ENCODE measurements at places on chromosomes 7 and 10.

- no peak for DNase-seq
Observed at GRCh38 chr7:129213828-129214227, 11.0 kb upstream of the AHCYL2 start.

DNA sequence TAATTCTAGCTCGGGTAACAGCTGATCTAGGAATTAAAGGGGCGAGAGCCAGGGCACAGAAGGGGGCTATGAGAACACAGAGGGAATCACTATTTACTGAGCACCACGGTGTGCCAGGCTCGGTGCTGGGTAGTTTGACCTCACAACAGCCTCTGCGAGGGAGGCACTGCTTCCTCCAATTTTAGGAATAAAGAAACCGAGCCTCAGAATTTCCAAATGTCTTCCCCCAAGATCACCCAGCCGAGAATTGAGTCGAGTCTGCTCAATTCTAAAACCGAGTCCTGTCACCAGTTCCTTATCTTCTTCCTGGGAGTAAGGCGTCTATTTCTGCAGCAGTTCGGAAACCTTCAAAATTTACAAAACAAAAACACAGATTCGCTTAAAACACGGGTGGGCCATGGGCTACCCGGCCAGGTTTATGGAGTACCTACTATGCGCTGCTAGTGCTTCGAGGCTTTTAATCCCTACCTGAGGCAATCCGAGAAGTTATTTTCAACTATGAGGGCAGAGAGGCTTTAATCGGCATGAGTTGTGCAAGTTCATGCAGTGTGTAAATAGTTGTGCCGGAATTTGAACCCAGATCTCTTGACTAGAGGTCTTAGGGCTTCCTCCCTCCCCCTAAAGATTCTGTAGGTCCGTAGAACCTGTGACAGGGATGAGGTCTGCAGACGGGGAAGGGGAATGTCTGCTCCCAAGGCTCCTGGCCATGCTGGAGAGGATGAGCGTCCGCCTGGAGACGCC, 872 bp upstream of the HMX2 start:
- no peak for DNase-seq

- DNase-seq = no peak
Observed at GRCh38 chr7:42070068-42070467, 166.9 kb downstream of the GLI3 start.

GRCh38 chr10:32139223-32140073, 83.2 kb upstream of the KIF5B start:
- no peak for DNase-seq

DNA sequence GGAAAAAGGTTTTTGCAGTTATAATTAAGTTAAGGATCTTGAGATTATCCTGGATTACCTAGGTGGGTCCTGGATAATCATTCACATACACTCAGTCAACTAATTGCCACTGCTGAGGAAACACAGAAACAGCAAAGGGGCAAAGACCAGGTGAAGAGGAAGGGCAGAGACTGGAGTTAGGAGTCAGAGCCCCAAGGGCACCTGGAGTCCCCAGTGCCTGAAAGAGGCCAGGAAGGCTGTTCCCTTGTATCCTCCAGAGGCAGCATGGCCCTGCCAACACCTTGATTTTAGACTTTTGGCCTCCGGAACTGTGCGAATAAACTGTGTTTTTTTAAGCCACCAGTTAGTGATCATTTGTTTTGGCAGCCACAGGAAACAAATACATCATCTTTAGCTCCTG, 24.6 kb downstream of the PRR15 start:
- no peak for DNase-seq

DNA sequence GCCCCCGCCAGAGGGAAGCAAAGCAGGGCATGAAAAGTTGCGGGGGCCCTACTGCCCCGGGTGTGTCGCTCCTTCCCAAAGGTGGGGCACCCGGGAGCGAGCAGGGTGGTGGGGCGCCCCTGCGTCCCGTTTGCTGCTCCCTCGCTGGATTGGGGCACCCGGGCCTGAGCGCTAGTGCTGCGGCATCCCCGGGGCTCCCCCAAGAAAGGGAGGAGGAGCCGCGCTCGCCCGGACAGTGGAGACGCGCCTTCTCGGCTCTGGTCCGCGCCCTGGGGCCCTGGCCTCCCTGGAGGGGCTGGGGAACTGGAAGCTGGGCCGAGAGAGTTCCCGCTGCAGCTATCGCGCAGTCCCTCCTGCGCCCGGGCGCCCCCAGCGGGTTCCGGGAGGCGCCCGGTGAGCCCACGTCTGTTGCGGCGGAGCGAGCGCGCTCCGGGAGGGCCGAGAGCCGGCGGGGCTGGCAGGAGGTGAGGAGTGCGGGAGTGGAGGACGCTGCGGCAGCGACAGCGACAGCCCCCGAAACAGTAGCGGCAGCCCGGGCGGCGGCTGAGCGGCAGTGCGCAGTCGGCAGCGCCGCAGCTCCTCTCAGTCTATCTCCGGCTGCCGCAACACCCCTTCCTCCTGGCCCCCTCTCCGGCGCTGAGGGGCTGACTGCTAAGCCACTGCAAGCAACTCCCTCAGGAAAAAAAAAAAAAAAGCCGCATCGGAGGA, 504 bp upstream of the BMPER start:
- DNase-seq = no peak

GRCh38 chr10:1538121-1538520, 199.2 kb downstream of the ADARB2 start:
- no peak for DNase-seq

DNA sequence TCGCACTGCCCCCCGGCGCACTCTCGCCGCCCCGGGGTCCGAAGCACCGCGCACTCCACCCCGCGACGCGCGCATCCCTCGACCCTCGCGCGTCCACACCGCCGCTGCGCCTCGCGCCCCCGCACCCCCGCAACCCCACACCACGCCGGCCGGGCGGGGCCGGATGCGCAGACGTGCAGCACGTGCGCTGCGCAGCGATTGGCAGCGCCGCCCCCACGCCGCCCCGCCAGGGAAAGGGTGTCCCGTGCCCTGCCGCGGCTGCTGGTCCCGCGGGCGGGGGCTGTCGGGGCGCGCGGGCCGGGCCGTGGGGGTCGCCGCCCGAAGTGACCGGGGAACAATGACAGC, 53.7 kb upstream of the KDM7A start:
- no peak for DNase-seq

GRCh38 chr7:102044984-102045673, 227.7 kb downstream of the CUX1 start:
- no peak for DNase-seq

DNA sequence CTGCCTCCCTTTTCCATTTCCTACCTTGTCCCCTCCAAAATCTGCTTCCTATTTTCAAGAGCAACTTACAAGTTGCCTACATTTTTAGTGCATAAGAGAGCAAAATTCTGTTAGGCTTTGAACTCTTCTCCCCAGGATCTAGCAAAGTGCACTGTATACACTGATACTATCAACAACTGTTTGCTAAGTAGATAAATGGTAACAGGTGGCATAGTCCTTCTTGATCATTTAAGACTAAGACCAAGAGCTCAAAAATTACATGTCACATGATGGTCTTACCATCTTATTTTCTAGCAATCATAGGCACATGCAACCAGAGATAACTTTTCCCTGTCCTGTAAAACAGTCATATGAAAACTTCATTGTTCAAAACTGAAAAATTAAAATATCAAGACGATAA, 16.2 kb downstream of the FAM3C start:
- DNase-seq = no peak

- no peak for DNase-seq
Observed at GRCh38 chr7:81075150-81075549, 156.3 kb upstream of the SEMA3C start.

DNA sequence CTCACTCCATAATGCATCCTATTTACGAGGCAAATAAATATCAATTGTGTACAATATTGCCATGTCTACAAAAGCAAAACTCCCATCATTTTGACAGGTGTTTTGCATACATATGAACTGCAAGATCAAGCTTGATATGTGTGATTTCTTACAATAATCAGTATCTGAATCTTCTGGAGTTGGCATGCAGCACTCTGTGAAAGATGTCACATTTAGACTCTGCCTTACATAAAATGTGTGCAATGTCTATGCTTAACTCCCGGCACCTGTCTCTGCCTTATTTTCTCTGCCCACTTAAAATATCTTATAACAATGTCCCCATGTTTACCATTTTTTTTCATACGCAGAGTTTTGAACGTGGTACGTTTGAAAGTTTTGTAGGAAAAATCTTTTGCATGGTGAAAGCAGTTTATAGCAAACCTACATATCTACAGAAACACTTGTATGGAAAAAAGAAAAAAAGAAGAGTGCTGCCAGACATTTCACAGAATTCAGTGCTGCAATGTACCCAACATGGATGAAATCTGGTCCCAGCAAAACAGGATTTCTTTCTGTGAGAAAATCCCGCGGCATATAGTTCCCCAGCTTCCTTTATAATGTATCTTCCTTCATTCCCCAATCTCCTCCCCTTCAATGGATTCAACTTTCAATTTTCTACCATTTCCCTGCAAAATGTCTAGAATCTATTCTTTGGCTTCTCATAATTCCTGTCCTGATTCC, 114.1 kb upstream of the NRP1 start:
- no peak for DNase-seq

DNA sequence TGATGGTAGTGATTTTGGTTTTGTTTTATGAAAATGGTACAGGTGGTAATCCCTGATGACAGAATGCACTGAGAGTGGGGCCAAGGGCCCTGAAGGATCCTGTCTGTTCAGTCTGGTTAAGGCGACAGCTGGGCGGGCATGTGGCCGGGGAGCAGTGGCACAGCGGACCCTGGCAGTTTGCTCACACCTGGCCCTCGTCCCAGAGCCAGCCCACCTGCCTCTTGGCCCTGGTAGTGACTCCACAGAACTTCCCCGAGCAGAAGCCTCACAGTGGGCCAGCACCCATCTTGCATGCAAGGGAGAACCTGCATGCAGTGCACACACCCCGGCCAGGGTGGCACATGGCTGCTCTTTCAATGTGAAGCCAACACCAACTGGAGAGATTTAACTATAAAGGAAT, 82.8 kb downstream of the ALOX5 start:
- DNase-seq = no peak

DNA sequence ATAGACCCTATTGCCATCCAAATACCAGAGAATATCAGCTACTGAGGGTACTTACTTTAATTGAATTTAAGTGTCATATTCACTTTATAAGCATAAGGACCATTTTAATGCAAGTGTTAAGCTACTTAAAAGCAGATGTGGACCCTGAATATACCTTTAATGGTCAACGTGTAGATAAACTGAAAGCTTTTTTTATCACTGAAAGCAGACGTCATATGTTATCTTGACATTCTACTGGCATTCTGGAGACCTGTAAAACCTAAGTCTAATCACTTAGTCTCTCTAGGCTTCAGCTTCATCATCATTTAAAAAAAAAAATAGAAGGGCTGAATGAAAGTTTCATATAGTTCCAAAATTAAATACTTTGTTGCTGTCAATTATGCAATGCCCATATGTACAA, 116.5 kb downstream of the ELAPOR2 start:
- no peak for DNase-seq

DNA sequence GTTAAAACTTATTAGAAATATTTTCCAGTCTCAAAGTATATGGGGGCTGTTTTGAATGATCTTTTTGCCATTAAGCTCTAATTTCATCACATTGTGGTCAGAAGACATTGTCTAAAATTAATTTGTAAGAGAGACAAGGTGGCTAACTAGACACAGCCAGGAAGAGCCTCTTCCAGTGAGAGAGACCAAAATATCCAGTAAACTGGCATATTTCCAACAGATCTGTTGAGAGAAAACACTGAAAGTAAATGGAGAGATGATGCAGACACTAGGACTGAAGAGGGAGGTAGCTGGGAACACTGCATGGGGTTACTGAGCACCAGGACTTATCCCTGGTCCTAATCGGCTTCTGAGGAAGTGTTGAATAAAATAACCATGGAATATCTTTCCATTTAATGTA, 101.5 kb upstream of the TAS2R16 start:
- no peak for DNase-seq

DNA sequence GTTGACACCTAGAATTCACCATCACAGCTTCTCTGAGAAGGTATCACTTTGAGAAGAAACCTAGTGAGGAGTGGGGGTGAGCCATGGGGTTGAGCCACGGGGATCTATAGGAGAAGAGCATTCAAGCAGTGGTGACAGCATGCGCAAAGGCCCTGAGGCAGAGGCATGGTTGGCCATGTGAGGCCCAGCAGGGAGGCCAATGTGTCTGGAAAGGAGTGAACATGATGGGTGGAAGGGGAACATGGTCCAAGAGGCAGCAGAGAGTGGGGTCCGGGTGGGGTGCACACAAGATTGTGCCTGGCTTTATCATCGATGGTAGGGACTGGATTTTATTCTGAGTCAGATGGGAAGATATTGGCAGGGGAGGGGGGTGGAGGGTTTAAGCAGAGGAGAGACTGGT, 36.0 kb upstream of the LEP start:
- no peak for DNase-seq

- DNase-seq = no peak
Observed at GRCh38 chr10:76422769-76423168, 991.3 kb downstream of the LRMDA start.

DNA sequence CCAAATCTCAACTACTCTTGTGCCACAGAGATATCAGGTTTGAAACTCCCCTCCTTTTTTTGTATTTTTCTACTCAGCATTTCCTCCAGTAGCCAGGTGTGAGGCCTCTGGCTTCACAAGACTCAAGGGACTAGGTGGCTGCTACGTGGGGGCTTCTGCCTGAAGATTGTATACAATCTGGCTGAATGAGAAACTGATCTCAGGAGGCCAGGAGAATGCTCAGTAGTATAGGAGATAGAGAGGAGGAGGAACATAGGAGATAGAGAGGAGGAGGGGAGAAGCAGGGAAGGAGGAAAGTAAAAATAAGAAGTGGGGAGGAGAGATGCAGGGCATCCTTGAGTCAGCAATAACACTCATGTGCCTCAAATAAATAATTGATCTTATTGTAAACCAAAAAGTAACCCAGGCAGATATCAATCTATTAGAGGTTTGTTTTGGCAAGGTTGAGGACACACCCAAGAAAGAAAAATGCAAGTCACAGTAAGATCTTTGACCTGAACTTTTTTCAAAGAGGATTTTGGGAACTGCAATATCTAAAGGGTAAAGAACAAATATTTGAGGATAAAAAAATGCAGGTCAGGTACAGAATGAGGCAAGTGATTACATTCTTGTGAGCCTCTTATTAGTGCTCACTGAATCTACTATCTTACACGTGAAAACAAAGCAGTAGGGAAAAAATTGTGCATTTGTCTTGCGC, 36.8 kb downstream of the AKR1C8 start:
- no peak for DNase-seq

- DNase-seq = peak; percentile 9
Observed at GRCh38 chr10:100986952-100987684, at the start of the genes MRPL43 and TWNK. Gene MRPL43, minus strand, starts transcription at chr10:100987497. Its CDS starts 54 bp downstream, at chr10:100987443. Gene TWNK, plus strand, starts transcription at chr10:100987543. Its CDS starts 668 bp downstream, at chr10:100988211.
